Cerebellum (tissue), 4 donors: ENCODE measurements at places on chromosomes 4 and X.

DNA sequence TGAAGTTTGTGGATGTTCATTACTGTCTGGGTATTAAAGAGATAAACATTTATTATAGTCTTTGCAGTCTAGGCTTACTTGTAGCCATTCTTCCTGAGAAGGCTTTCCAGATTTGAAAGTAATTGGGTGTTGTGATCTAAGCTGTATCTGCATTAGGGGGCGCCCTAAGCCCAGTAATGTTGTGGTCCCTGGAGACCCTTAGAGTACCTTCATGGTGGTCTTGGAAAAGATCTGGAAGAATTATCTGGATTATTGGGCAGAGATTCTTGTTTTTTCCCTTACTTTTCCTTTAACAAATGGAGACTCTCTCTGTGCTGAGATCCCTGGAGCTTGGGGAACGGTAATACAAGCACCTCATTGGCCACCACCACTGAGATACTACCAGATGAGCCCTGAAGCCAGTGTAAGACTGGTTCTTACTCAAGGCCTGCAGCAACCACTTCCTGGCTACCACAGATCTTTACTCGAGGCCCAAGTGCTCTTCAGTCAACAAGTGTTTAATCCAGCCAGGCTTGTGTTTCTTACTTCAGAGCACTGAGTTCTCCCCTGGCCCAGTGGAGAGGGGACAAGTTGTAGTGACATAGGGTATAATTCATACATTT is 63.1 kb downstream of the RTL3 start:
- no peak for DNase-seq

GRCh38 chr4:108337923-108338322 is 169.2 kb upstream of the LEF1 start:
- no peak for DNase-seq

DNA sequence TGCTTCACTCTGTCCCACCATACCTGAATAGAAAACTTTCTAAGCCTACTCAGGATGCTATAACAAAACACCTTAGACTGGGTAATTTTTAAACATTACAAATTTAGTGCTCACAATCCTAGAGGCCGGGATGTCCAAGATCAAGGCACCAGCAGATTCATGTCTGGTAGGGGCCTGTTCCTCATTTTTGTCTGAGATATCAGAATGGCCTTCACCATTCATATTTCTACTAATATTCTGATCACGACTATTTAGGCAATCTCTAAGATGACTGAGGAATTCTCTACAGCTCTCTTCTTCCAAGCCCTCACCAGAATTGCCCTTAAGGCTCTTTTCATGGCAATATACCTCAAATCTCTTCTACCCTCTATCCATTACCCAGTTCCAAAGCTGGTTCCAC is 77.4 kb upstream of the NRK start:
- no peak for DNase-seq

- no peak for DNase-seq
These were observed 11.3 kb downstream of the BST1 start for GRCh38 chr4:15714141-15714540.

DNA sequence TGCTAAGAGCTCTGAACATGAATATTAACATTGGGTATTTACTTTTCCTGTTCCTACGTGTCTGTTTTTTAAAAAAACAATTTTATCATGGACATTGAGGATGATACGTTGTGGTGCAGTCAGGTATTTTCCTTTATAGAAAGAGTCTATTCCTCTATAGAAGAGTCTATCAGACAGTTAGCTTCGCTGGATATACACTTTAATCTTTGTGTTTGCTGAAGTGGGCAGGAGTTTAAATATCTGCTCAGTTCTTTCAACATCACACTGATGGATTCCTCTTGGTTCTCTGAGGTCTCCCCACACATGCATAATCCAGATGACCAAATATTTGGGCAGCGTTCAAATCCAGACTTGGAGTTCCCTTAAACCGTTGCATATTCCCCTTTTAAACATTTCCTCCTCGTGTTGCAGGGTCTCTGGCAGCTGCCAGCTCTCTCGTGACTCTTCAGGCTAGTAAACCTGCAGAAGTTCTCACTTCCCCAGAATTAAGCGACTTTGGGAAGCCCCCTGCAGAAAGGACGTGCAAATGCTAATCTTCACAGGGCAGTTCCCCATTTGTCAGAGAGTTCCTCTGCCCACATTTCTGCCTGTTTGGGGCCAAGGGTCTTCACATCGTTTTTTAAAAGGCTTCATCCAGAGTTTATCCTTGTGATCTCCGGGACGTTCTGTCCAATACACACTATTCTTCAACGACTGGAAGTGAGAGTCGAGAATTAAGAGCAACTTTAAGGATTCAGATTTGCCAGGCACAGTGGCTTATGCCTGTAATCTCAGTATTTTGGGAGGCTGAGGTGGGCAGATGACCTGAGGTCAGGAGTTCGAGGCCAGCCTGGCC is 20.5 kb upstream of the DHRSX start:
- DNase-seq, result no peak

GRCh38 chr4:108519911-108520601 is 100.3 kb upstream of the RPL34 start:
- no peak for DNase-seq

DNA sequence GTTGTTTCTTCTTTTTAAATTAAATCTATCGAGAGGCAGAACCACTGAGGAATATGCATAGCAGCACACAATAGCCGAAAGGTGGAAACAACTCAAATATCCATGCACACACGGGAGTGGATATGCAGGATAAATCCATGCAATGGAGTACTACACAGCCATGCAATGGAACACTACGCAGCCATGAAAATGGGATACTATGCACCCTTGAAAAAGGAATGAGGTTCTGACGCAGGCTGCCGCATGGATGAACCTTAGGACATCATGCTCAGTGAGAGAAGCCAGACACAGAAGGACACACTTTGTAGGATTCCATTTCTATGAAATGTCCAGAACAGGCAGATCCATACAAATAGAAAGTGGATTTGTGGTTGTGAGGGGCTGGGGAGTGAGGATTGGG is 18.4 kb upstream of the P2RY8 start:
- DNase-seq, result no peak

DNA sequence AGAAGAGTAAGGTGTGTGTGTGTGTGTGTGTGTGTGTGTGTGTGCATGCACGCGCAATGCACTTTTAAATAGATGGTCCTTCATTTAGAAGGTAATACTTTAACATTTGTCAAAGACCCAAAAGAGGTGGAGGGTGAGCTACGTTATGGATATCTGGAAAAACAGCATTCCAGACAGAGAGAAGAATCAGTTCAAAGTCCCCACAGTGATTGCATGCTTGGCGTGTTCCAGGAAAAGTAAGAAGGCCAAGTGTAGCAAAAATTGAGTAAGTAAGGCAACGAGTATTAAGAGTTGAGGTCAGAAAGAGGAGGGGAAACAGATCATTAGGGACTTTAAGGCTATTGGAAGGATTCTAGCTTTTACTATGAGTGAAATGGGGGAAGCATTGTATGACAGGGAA is 21.9 kb upstream of the GABRE start:
- DNase-seq, result no peak

GRCh38 chrX:74931214-74931613 is 6.0 kb upstream of the NEXMIF start:
- no peak for DNase-seq

- no peak for DNase-seq
These were observed 132.4 kb downstream of the ENOX2 start for GRCh38 chrX:130770615-130771014.

GRCh38 chrX:154450312-154450711 is 6.4 kb downstream of the FAM50A start:
- no peak for DNase-seq

GRCh38 chr4:53635697-53636483 is 44.6 kb upstream of the LNX1 start:
- no peak for DNase-seq

GRCh38 chr4:39054497-39054896 is 7.5 kb upstream of the KLHL5 start:
- DNase-seq, result no peak

- DNase-seq, result no peak
These were observed 970.1 kb downstream of the ADGRL3 start for GRCh38 chr4:62170235-62170634.

GRCh38 chrX:3585719-3586118 is 127.7 kb downstream of the PRKX start:
- no peak for DNase-seq

DNA sequence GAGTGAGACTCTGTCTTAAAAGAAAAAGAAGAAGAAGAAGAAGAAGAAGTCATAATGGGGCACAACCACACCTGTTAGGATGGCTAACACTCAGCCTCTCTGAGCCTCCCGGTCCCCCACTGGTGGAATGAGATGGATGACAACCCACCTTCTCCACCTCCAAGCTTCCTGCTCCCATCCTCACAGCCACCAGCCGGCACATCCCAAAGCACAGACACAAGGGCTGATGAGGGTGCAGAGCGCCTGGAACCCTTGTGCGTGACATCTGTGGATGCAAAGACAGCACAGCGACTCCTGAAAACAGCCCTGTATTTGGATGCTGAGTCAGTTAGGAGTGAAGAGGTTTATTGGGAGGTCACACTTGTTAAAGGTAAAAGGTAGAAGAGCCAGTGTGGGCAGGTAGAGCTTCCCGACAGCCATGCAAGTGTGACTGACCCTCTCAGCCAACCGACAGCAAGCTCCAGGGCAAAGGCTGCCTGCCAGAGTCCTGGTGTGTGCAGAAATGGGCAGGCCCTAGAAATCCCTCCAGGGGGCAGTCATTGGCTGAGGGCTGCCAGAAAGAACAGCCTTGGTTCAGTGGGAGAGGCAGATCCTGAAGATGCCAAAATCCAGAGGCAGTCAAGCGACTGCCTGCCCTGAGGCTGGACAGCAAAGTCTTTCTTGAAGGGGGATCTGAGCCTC is 26.6 kb upstream of the MAN2B2 start:
- peak; percentile 68 for DNase-seq

DNA sequence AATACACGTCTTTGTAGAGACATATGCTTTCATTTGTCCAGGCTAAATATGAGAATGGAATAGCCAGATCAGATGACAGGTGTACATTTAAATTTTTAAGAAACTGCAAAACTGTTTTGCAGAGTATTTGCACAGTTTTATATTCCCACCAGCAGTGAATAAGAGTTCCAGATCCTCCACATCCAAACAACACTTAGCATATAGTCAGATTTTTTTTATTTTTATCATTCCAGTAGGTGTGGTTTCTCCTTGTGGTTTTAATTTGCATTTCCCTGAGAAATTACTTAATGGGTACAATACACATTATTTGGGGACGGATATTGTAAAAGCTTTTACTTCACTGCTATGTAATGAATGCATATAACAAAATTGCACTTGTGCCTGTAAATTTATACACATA is 56.7 kb upstream of the IRF2 start:
- DNase-seq, result no peak

DNA sequence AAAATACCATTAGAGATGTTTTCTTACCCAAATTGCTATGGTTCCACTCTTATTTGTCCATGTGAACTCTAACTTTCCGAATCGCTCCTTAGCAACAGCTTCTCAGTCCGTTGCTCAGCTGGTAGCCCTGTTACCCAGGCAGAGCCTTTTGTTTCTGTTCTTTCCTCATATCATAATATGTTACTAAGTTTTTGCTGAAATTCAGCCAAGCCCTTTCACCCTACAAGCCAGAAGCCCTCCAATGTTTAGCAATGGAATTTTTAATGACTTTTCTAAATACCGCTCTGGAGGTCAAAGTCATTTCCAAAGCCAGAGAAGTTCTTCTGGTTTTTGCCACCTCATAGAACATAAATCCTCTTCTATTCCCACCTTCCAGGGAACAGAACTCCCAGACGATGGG is 1029.5 kb downstream of the C4orf33 start:
- DNase-seq, result peak; percentile 1

- DNase-seq, result no peak
These were observed 3.2 kb downstream of the CAMK2D start for GRCh38 chr4:113758372-113758771.

DNA sequence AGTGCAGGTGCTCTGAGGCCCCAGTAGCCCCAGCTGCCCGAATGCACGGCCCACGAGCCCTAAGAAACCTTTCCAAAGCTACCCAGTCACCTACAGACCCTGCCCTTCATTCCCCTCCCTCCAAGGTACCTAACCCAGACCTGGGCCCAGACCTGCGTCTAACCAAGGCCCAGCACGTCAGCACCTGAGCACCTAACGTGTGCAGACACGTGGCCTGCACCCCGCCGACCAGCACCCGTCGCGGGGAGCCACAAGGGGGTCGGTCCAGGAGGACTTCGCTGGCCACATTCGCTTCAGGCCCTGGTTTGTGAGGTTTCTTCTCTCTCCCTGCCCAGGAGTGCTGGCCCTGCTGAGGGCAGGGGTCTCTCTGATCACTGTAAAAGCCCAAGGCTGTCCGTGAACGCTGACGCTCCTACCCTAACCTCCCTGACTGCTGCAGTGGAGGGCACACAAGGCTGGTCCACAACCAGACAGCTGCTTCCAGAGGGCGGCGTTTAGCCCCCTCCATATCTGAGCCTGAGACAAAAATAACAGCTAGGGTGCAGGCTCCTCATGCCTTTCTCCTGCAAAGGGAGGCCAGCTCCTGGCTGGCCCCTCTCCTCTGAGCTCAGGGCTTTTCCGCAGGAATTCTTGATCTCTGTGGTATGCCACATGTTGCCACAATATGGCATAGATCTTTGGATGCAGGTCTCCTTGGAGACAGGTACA is 31.8 kb downstream of the WDR1 start:
- DNase-seq, result no peak

GRCh38 chr4:4334798-4335520 is 44.9 kb downstream of the ZBTB49 start:
- peak; percentile 36 for DNase-seq

DNA sequence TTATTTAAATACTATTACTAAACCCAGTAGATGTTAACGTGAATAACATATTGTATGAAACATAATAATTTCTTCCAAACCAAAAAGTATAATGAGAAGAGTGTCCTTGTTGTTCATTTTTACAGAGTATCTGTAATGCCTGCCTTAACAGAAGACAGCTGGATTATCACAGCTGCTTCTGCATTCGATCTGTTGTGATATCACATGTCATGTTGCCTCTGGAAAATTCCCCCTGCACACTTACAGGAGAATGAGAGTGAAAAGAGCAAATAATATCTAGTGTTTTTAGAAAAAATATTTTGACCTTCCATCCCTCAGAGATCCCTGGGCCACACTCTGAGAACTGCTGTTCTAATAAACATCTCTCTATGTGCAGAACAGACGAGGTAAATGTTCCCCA is 240.1 kb upstream of the NOCT start:
- no peak for DNase-seq

DNA sequence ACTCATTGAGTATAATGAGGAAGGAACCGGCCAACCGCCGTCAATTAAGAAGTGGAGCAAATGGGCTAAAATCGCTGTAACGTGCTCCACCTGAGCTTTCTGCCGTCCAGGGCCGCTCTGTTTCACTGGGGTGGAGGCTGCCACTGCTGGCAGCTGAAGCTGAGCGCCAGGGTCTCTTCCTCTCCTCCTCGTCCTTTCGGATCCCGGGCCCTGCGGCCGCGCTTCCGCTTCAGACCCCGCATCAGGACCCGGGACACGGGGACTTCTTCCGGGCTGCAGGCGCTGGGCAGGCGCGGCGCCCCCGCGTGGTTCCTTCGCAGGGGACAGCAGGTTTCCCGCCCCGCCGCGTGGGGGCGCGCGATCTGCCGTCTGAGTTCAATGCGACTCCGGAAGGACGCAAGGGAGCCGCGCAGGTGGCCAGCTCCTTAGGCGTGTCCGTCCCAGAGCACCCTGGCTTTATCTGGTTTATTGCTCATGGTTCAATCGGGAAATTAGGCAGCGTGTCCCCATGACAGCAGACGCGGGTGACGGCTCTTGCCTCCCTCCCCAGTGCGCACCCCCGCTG is 519.8 kb downstream of the TRIML1 start:
- no peak for DNase-seq
